Tibial nerve (tissue), 4 donors: ENCODE measurements at places on chromosomes 12 and 14. TPM values are rescaled to one million over a fixed set of nuclear protein-coding genes. Genes with fewer than 3 reads are reported as not detected.

- no peak for DNase-seq
Measured at GRCh38 chr12:113044516-113044915, 12.0 kb upstream of the DTX1 start.

DNA sequence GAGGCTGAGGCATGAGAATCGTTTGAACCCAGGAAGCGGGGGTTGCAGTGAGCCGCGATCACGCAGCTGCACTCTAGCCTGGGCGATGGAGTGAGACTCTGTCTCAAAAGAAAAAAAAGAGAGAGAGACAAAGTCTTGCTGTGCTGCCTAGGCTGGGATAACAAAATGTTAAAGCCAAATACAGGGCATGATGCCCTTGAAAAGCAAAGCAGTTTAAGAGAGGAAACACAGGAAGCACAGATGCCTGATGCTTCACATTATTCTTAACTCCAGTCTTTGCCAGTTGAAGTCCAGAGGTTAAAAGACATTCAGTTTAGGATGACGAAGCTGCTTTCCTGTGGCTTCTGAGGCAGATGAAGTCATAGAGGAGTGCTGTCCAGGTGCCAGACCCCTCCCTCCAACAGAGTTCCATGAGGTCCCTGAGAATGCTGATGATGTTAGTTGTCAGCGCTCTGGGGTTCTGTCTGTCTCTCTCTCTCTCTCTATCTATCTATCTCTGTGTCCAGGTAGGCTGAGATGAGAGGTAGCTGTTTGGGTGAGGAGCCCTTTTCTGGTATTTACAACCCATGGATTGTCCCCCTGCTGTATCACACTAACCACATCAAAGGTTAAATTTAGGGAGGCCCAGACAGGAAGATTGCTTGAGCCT, 4.9 kb upstream of the MRPL52 start:
- DNase-seq, result no peak

DNA sequence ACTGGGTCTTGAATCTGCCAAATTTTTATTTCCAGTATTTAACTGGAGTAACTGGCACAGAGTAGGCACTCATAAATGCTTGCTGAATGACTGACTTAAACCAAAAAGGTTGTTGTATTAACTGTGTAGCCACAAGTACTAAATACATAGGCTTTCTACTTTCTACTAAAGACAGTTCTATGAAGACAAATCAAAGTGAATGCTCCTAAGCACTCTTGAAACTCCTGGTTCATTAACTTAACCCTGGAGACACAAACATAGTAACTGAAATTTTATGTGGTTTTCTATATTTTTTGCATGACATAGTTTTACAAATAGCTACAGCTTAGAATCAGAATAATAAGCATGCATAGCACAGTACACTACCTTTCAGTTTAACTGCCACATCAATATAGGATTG, 70.4 kb downstream of the TXNDC16 start:
- no peak for DNase-seq

DNA sequence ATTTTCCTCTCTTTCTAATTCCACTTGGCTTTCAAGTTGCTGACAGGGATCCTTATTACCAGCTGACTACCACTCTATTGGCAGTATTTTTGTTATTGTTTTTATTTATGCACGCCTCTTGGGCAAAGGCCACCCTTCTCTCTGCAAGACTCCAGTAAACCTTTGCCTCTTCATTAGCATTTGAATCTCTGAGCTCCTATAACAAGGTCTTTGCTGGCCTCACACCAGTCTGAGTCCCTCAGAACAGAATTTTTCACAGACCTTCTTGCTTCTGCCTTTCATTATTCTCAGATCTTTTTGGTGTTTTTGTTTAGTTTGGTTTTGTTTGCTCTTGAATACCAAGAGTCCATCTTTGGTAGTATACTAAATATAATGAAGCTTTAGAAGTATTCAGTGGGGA, 145.9 kb downstream of the PDZRN4 start:
- DNase-seq, result no peak

- DNase-seq, result no peak
Measured at GRCh38 chr12:108284163-108284562, 54.9 kb downstream of the CMKLR1 start.

- no peak for DNase-seq
Measured at GRCh38 chr14:61196792-61197191, 84.3 kb downstream of the TMEM30B start.

DNA sequence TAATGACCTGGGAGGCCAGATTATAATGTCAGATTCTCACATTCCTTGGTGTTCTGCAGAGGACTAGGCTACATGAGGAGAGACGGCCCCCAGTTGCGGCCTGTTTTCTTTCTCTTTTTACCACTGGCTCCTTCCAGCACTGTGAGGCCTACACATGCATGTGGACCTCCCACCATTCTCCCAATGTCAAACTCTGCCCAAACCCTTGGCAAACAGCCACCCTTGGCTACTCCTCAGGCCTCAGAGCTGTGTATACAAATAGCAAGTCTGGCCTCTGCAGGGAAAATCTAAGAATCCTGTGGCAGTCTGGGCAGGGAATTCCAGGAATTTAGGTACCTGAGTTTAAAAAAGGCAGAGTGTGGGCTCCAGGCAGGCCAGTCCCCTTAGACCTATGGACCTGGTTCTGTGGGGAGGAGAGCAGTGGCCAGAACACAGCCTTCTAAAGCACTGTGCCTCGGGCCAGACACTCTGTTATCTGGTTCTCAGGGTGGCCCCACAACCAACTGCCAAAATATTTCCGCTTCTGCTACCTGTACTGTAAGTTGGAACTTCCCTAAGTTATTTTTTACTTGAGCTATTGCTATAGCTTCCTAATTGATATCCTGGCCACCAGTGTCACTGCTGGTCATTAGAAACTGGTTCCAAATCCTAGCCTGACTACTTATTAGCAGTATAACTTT, 19.9 kb upstream of the NEDD1 start:
- no peak for DNase-seq

DNA sequence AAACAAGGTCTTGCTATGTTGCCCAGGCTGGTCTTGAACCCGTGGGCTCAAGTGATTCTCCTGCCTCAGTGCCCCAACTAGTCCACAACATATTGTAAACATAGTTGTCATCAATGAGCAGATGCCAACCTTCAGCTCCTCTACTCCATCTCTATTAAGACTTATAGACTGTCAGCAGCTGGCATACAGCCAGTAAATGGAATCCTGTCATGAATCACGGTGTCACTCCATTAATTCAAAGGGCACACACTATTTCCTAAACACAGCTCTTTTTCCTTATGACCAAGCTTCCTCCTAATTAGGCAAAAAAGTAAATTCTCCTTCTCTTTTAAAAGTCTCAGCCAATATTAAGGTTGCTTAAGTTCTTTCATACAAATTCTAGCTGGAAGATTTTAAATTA, 111.2 kb downstream of the ITPR2 start:
- DNase-seq, result no peak

GRCh38 chr14:24130717-24131548, 474 bp downstream of the FITM1 start:
- DNase-seq, result no peak

Gene ACRBP
- 2.3 TPM for total RNA-seq

Gene KRT7
- 33.9 TPM for total RNA-seq
